ENCODE measurements at places on chromosomes 6 and 20. TPM values are rescaled to one million over a fixed set of nuclear protein-coding genes. Genes with fewer than 3 reads are reported as not detected.

Gene DDO
- total RNA-seq = 2.8 TPM

Gene SLC52A3
- not detected for total RNA-seq

Gene RAET1L
- not detected for total RNA-seq

Gene HMGA1
- 40.9 TPM for total RNA-seq

Gene SCGN
- not detected for total RNA-seq

Gene NMBR
- 0.28 TPM for total RNA-seq

Gene SPDEF
- not detected for total RNA-seq

Gene ACTL10
- total RNA-seq = 2.7 TPM

Gene CST2
- total RNA-seq = 6.9 TPM

Gene BEND3
- 2.5 TPM for total RNA-seq

Gene PLAGL1
- 16.9 TPM for total RNA-seq

Gene BPIFB2
- not detected for total RNA-seq

Gene EGFL8
- total RNA-seq = 1.4 TPM

Gene DTNBP1
- 3.7 TPM for total RNA-seq

Gene GSTA3
- not detected for total RNA-seq

Gene TGM3
- 0.19 TPM for total RNA-seq

Gene RGS17
- 9.3 TPM for total RNA-seq

Gene CAP2
- 17.8 TPM for total RNA-seq

Gene GABRR1
- not detected for total RNA-seq

Gene MMP24
- 0.56 TPM for total RNA-seq

Gene PLN
- total RNA-seq = 0.19 TPM

Gene DDX43
- total RNA-seq = 1.2 TPM

Gene SYCP2
- total RNA-seq = 1.1 TPM

Gene RBPJL
- total RNA-seq = not detected

Gene DYNLT2
- total RNA-seq = 0.58 TPM

Gene HSD17B8
- total RNA-seq = 9.0 TPM

Gene LY86
- not detected for total RNA-seq

Gene DUSP22
- total RNA-seq = 18.0 TPM

Gene EYA2
- total RNA-seq = 0.28 TPM

Gene SIRPA
- total RNA-seq = 9.9 TPM

Gene BPIFB3
- not detected for total RNA-seq

Gene C20orf202
- not detected for total RNA-seq

Gene SAMD3
- 28.8 TPM for total RNA-seq

Gene GZF1
- 27.6 TPM for total RNA-seq

Gene SUMO4
- 0.58 TPM for total RNA-seq
